ENCODE measurements at places on chromosomes 5 and 9. TPM values are rescaled to one million over a fixed set of nuclear protein-coding genes. Genes with fewer than 3 reads are reported as not detected.

DNA sequence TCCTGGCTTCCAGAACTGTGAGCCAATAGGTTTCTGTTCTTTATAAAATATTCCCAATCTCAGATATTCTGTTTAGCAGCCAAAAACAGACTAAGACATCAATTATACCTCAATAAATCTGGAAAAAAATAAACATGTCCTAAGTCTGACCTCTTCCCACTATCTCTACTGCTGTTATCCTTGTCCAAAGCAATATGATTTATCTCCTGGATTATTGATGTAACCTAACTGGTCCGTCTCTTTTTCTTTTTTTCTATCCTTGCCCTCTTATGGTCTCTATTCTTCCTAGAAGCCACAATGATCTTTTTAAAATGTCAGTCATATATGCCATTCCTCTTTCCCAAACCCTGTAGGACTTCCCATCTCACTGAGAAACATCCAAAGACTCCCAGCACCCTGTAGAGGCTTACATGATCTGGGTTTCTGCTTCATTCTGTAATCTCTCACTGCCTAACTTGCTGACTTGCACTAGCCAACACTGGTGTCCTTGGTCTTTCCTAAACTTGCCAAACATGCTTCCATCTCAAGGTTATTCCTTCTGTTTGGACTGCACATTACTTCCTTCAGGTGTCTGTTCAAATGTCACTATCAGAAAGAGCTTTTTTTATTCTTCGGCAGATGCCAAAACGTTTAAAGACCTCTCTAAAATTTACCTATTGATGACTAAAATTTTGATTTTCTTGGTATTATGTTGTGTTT is 13.1 kb downstream of the FOCAD start:
- no peak for DNase-seq

- no peak for DNase-seq
Observed at GRCh38 chr9:99235926-99236634, 14.0 kb downstream of the SEC61B start.

DNA sequence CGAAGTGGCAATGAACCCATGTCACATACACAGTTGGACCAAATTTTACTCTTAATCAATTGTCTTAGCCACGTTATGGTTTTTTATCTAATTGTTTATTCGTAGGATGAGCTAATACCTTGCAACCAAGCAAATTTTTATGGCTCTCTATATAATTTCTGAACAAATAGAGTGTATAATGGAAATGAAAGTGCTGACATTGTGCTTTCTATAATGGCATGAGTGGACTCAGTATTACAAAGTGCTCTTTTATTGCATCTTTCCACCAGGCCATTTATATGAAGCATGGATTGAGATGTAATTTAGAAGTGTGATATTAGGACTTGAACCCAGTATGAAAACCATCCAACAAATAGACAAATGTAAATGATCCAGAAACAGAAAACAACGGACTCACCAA is 1096.0 kb downstream of the DTWD2 start:
- DNase-seq: no peak

DNA sequence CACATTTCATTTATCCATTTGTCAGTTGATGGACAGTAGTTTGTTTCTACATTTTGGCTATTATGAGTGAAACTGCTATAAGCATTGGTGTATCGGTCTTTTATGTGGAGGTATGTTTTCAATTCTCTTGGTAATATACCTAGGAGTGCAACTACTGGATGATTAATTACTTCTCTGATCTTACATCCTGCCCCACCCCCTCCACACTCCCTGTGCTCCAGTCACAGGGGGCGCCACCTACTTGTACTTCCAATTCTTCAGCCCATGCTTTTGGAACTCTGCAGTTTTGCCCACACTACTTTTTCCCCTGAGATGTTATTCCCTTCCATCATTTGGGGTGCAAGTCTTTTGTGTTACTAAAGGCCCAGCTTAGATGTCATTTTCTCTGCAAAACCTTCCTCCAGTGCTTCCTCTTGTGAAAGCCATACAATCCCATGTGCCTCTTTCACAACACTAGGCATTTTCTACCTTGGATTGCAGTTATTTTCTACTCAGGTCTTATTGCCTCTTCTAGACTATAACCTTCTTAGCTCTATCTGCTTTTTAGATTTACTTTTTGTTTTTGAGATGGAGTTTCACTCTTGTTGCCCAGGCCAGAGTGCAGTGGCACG is 42.1 kb downstream of the SEC61B start:
- DNase-seq: peak; percentile 38

DNA sequence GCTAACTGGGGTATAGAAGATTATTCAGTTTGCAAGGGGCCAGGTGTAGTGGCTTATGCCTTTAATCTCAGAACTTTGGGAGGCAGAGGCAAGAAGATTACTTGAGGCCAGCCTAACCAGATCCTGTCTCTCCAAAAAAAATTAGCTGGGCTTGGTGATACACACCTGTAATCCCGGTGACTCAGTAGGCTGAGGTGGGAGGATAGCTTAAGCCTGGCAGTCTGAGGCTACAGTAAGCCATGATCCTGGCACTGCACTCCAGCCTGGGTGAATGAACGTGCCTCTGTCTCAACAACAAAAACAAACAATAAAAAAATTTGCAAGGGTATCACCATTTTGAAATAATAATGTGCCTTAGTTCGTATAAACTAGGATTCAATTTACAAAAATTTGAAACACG is 51.3 kb downstream of the BAAT start:
- no peak for DNase-seq

- DNase-seq: no peak
Observed at GRCh38 chr5:156942064-156942463, 21.0 kb downstream of the TIMD4 start.

Gene CDX1
- total RNA-seq: not detected

Gene ZNF658
- total RNA-seq: 4.2 TPM

Gene PPIC
- total RNA-seq: 34.9 TPM

- DNase-seq: peak; percentile 60
Observed at GRCh38 chr9:83920469-83920926, 734 bp downstream of the KIF27 start.

- DNase-seq: no peak
Observed at GRCh38 chr5:2000591-2000990, 117.9 kb upstream of the IRX4 start.

Gene SMIM33
- total RNA-seq: not detected

DNA sequence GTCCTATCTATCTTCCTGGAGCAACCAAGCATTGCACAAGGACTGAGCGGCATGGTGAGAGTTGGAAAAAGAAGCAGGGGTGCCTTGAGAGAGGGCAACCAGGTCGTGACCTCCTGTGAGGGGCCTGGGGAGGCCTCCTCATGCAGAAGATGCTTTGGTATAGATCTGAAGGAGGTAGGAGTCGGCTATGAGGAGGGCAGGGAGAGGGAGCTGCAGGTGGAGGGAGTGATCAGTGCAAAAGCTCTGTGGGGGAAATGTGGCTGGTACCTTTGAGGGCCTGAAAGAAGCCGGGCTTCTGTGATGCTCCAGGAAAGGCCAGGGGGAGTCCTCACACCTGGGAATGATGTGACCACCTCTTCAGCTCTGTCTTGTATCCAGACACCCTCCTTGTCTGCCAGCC is 3.6 kb upstream of the SLC25A48 start:
- DNase-seq: no peak

DNA sequence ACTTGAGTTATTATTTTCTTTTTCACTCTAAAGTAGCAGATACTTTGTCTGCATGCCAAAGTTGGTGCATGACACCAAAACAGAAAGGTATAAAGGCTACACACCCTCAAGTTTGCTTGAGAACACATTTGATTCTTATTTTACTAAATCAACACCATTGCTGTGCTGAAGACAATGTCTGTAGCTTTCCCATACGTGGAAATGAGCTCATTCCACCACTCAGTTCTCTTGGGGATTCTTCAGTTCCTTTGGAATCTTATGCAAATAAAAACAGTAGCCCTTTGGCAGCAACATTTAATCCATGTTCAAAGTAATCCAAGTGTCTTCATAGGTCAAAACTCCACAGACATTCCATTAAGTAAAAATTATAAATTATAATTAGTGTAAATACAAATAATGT is 264.9 kb downstream of the TLE1 start:
- DNase-seq: no peak

DNA sequence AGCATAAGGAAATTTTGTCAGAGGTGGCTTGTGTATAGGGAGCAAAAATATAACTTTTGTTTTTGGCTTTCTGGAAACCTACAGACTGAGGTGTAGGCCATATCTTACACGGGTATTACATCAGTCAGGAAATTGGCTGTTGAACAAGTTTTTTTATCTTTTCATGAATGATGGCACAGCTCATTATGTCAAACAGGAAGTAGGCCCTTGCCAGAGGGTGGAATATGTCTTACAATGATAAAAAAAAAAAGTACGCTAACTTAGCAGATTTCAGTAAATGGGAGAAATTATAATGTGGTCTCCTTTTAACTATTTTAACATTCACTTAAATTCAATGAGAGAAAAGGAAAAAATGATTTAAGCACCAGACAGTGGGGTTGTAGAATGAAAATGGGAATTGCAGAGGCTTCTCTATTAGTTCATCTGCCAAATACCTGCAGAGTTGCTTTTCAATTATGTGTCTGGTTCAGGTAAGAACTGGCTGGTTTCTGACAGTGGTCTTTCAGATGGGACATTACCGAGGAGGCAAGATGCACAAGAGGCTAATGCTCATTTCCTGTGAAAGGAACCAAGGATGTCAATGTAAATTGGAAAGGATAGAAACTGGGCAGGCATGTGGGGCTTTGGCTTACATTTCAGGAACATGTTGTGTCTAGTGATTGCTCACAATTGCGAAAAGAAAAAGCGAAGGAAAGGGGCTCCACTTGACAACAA is 169.9 kb downstream of the NNT start:
- DNase-seq: peak; percentile 49

Gene ZDHHC11
- total RNA-seq: 0.22 TPM

Gene UNC13B
- total RNA-seq: 20.4 TPM

DNA sequence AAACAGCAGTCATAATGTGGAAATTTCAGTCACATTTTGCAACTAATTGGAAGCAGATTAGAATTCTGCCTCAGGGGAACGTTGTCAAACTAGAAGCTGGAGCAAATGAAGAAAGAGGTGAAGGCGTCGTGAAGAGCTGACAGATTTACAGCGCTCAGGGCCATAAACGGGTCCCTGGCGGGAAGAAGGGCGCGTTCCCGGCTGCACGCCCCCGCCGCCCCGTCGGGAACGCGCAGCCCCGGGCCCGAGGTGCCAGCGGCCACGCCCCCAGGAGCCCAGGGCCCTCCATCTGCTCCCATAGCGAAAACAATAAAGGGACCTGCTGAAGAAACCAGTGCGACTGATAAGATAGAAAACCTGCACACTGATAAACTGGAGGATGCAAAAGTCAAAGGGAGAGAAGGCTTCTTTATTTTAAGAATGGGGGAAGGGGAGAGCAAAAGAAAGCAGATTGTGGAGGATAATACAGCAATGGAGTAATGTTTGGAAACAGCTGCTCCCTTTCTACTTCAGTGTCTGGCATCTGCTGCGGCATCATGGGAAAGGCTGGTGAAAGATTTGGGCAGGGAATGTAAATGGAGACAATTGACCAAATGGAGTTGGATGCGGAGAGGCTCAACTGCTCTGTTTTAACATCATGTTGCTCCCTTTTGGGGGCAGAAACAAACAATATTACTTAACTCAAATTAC is 11.1 kb downstream of the ZNF608 start:
- DNase-seq: peak; percentile 7

- DNase-seq: no peak
Observed at GRCh38 chr5:103452089-103452488, 110.5 kb downstream of the NUDT12 start.

DNA sequence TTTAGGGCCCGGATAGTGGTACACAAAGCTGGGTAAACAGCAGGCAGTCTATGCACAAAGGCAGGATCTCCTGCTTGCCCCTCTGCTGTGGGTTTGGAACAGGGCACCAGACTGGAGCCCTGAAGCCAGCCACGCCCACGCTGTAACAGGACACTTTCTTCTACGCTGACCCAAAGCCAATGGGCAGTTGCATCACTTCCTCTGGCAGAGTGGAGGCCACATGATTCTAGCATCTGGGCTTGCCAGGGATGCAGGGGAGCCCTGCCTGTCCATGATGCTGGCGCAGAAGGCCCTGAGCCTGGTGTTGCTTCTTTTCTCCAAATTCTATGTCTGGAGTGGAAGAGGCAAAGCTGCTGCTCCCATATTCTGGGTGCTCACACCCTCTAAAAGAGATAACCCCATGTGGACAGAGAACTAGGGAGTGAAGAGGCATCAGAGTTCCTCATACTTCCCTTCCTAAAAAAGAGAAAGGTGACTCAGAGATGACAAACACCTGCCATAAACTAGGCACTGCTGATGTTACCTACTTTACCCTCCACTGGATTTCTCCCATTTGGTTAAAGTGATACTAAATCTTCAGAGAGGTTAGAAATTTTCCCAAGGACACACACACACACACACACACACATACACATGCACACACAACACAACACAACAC is 260.3 kb upstream of the KLF4 start:
- DNase-seq: peak; percentile 95

- no peak for DNase-seq
Observed at GRCh38 chr5:97072696-97073095, 69.7 kb downstream of the LIX1 start.

Gene IFNA2
- total RNA-seq: not detected

- peak; percentile 55 for DNase-seq
Observed at GRCh38 chr5:153831973-153832372, 206.7 kb downstream of the FAM114A2 start.

Gene MPDZ
- 55.8 TPM for total RNA-seq

Gene PCDHGA9
- 0.87 TPM for total RNA-seq

Gene CCDC180
- total RNA-seq: 1.6 TPM

DNA sequence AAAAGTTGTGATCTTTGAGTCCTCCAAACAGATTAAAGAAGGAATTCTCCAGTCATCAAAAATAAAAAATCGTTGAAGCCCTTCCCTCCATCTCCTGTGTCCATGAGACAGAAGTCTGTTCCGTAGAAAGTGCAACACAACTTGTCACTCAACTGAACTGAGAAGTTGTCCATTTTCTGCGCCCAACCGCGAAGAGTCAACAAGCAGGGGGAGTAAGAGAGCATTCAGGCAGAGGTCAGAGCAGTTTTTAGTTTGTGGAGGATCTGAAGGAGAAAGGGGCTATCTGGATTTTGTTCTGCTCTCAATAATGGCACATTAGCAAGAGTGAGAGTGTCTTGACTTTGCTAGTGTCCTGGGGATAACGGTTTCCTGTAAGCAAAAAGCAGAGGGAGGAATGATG is 303.9 kb downstream of the ICE1 start:
- DNase-seq: no peak

- DNase-seq: peak; percentile 45
Observed at GRCh38 chr5:54090495-54091120, 219.8 kb downstream of the ARL15 start.

GRCh38 chr9:100379862-100380261 is 27.1 kb upstream of the TEX10 start:
- DNase-seq: no peak

Gene DIRAS2
- 0.40 TPM for total RNA-seq
